Stimulated activated CD4-positive, alpha-beta T cell treated with anti-CD3 and anti-CD28 coated beads, TNF-alpha, amount 100 ng/mL, for 4 hours (primary cell): ENCODE measurements at places on chromosomes 4 and X.

- DNase-seq, result no peak
These were observed 17.3 kb downstream of the HTRA3 start for GRCh38 chr4:8286719-8287342.

DNA sequence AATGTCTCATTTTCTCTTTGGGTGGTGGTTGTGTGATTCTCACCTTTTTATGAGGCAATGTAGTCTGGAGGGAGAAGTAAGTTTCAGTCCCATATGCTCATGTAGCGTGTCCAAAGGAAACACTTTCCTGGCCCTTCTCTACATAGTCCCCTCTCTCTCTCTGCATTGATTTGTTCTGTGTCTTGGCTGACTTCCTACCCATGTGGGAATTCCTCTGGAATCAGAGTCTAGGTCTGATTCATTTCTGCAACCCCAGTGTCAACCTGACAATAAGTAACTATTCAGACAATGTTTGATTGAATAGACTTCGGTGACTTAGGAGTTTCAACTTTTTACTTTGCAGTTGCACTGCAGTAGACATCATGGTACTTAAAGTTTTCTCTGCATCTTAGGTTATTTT, 2.7 kb upstream of the ALAS2 start:
- DNase-seq, result no peak

DNA sequence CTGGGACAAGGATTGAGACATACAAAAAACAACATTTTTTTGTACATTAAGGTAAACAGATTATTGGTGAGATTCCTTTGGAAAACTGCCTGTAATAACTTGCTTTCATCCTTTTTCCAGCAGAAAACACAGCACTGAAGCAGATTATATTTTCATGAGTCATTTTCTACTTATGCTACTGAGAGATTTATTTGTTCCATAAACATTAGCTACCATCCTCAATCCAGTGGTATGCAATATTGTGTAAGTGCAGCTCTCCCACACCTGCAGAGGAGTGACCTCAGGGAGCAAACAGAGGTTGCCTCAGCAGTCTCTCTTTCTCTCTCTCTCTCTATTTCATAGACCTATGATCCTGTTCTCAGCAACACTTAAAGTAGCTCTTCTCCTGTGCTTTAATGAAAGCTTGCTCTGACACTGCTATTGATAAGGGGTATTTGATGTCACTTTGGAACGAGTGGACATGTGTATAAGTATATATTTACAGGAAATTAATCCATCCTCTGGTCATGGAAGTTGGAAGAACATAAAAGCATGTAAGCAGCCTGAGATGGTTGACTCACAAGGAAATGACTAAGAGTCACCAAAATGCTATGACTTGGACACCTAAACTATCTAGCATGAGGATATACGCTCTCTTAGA, 163.7 kb upstream of the SPANXC start:
- DNase-seq, result no peak

DNA sequence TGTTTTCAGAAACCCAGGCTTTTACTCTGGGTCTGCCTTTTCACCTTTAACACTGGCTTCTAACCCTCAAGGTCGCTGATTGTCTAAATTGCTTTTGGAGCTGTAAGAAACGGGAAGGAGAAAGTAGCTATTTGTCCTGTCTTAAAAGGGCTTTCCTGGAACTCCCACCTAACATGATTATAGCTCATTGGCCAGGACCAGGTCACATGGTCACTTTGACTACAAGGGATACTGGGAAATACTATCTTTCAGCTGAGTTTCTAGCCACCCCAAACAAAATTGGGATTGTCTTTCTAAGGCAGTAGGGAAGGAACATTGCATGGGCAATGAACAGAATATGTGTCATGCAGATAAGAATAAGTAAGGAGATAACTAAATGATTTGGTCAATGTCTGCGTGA, 106.7 kb upstream of the ARHGAP24 start:
- no peak for DNase-seq

DNA sequence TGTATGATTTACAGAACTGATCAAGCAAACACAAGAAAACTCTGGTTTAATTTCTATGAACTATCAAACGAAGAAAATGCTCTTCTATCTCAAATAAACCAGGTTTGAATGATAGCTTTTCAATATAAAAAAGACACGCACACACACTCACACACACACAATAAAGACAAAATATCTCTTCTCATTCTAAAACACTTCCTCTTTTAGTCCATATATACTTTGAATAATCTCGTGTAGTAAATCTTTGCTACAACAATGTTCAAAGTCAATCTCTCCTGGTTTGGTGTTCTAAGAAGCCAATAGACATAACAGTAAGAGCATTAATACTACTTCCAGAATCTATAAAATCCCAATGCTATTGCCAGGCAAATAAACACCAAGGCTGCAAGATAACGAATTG, 13.3 kb downstream of the CXCL2 start:
- DNase-seq, result no peak
